ENCODE measurements at places on chromosomes 6 and 20. TPM values are rescaled to one million over a fixed set of nuclear protein-coding genes. Genes with fewer than 3 reads are reported as not detected.

GRCh38 chr6:72048080-72048479 lies 161.7 kb downstream of the RIMS1 start:
- H3K36me3 ChIP-seq, result no peaks in the 10 kb centered on the region
- H3K27ac ChIP-seq, result no peak overlapping the region
- H3K4me3 ChIP-seq, result no peak overlapping the region
- H3K27me3 ChIP-seq, result no peaks in the 10 kb centered on the region
- no peaks in the 10 kb centered on the region for H3K4me1 ChIP-seq

The C6orf15 gene
- not detected for total RNA-seq

The DNMT3B gene
- total RNA-seq, result 74.8 TPM

The ADGB gene
- total RNA-seq, result not detected

DNA sequence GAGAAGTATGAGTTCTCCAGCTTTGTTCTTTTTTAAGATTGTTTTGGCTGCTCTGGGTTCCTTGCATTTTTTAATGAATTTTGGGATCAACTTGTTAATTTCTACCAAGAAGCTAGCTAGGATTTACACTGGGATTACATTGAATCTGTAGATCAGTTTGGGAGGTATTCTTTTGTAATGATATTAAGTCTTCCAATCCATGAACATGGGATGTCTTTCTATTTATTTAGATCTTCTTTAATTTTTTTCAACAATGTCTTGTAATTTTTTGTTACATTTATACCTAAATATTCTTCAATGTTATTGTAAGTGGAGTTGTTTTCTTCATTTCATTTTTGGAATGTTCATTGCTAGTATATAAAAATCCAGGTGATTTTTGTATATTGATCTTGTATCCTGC lies 12.5 kb downstream of the PRIM2 start:
- H3K4me3 ChIP-seq, result no peak overlapping the region
- no peak for DNase-seq
- H3K36me3 ChIP-seq, result peaks cover 70% of the 10 kb centered on the region

- no peak overlapping the region for H3K27ac ChIP-seq
- no peaks in the 10 kb centered on the region for H3K4me1 ChIP-seq
- H3K36me3 ChIP-seq, result no peaks in the 10 kb centered on the region
These were observed 56.0 kb downstream of the OTOR start for GRCh38 chr20:16803965-16804792.

The ENPP4 gene
- 0.07 TPM for total RNA-seq

GRCh38 chr20:40778894-40779496 lies 90.0 kb upstream of the MAFB start:
- DNase-seq, result no peak
- no peak overlapping the region for H3K4me3 ChIP-seq
- no peaks in the 10 kb centered on the region for H3K36me3 ChIP-seq
- H3K4me1 ChIP-seq, result no peaks in the 10 kb centered on the region
- no peak overlapping the region for H3K27ac ChIP-seq

The OXT gene
- total RNA-seq, result not detected

GRCh38 chr6:159788753-159789376 lies 537 bp downstream of the TCP1 start:
- peak; percentile 48 for DNase-seq
- H3K36me3 ChIP-seq, result peaks cover 78% of the 10 kb centered on the region
- peaks cover 14% of the 10 kb centered on the region for H3K4me1 ChIP-seq
- H3K4me3 ChIP-seq, result peak overlapping the region; percentile 93
- H3K27ac ChIP-seq, result peak overlapping the region; percentile 88
- no peaks in the 10 kb centered on the region for H3K27me3 ChIP-seq

The TAB2 gene
- 23.2 TPM for total RNA-seq

The TINAG gene
- total RNA-seq, result not detected

DNA sequence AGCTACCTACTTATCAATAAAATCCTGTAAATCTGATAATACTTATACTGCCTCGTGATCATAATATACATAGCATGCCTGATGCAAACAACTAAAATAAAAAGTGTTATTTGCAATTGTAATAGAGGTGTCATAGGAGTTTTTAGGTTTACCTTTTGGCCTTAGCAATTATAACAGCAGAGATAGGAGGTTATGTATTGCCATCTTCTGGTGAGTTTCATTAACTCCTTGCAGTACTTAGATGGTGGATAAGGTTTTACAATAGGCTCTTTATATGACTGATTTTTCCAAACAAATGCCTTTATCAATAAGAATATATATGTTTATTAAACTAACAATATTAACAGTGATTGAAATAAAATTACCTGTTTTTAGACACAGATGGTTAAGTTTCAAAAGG lies 27.8 kb upstream of the MYCT1 start:
- H3K36me3 ChIP-seq, result no peaks in the 10 kb centered on the region
- no peaks in the 10 kb centered on the region for H3K27me3 ChIP-seq
- DNase-seq, result no peak
- no peak overlapping the region for H3K27ac ChIP-seq
- H3K4me3 ChIP-seq, result no peak overlapping the region

- no peak overlapping the region for H3K4me3 ChIP-seq
- peaks cover 16% of the 10 kb centered on the region for H3K4me1 ChIP-seq
- no peak overlapping the region for H3K27ac ChIP-seq
- H3K36me3 ChIP-seq, result no peaks in the 10 kb centered on the region
- DNase-seq, result no peak
These were observed 62.2 kb upstream of the MAP3K4 start for GRCh38 chr6:160929361-160929760.

The NMBR gene
- total RNA-seq, result not detected

The OR2B6 gene
- total RNA-seq, result 4.4 TPM

- no peak overlapping the region for H3K4me3 ChIP-seq
- H3K27me3 ChIP-seq, result no peaks in the 10 kb centered on the region
- no peak overlapping the region for H3K27ac ChIP-seq
- H3K36me3 ChIP-seq, result no peaks in the 10 kb centered on the region
- DNase-seq, result no peak
- H3K4me1 ChIP-seq, result no peaks in the 10 kb centered on the region
These were observed 605.4 kb upstream of the HTR1E start for GRCh38 chr6:86331919-86332318.

- no peak overlapping the region for H3K27ac ChIP-seq
- H3K36me3 ChIP-seq, result no peaks in the 10 kb centered on the region
- no peaks in the 10 kb centered on the region for H3K27me3 ChIP-seq
- DNase-seq, result no peak
- peaks cover 19% of the 10 kb centered on the region for H3K4me1 ChIP-seq
- no peak overlapping the region for H3K4me3 ChIP-seq
These were observed 30.2 kb downstream of the TRAM2 start for GRCh38 chr6:52546678-52547077.

GRCh38 chr6:17672064-17672718 lies 34.5 kb downstream of the NUP153 start:
- H3K4me1 ChIP-seq, result no peaks in the 10 kb centered on the region
- DNase-seq, result no peak
- H3K36me3 ChIP-seq, result peaks cover 92% of the 10 kb centered on the region
- H3K27ac ChIP-seq, result no peak overlapping the region
- no peak overlapping the region for H3K4me3 ChIP-seq
- no peaks in the 10 kb centered on the region for H3K27me3 ChIP-seq

GRCh38 chr6:167946007-167946406 lies 51.5 kb upstream of the KIF25 start:
- no peaks in the 10 kb centered on the region for H3K27me3 ChIP-seq
- no peak overlapping the region for H3K4me3 ChIP-seq
- no peak overlapping the region for H3K27ac ChIP-seq
- peaks cover 78% of the 10 kb centered on the region for H3K36me3 ChIP-seq

The CABLES2 gene
- total RNA-seq, result 4.2 TPM

DNA sequence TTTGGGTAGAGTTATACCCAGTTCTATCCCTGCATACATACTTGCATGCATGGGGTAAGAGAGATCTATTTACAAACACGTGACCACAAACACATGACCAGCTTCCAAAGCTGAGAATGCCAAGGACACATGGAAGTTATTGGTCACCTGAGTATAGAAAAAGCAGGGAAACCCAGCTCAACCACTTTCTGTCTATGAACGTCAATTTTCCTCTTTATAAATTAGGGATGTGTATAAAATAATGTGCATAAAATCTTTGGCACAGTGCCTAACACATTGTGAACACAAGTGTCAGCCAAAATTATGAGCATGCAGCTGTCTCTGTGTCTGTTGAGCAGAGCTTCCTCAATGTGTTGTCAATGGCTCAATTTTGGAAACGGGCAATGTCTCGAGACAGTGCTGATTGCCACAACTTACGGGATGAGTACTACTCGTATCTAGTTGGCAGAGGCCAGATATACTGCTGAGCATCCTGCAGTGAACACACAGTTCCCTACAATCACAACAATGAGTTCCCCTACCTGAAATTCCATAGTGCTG lies 44.9 kb downstream of the TPD52L1 start:
- H3K36me3 ChIP-seq, result no peaks in the 10 kb centered on the region
- H3K27me3 ChIP-seq, result no peaks in the 10 kb centered on the region
- peaks cover 12% of the 10 kb centered on the region for H3K4me1 ChIP-seq
- no peak overlapping the region for H3K27ac ChIP-seq
- no peak overlapping the region for H3K4me3 ChIP-seq
- DNase-seq, result no peak

DNA sequence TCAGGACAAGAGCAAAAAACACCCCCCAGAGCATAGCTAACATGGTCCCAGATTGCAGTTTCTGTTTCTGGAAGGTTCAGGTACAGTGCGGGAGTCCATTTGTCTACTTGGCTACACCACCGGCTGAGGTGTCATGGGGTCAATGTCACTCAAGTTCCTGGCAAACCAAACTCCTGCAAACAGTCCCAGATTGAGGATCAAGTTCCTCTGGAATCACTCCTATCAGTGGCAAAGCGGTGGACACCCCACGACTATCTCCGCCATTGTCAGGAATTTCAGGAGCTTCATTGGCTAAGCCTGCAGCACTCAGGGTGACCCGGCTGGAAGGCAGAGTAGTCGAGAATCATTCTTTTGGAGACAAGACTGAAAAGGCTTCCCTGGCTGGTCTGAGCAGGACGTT lies 41.8 kb downstream of the SLC22A1 start:
- no peaks in the 10 kb centered on the region for H3K36me3 ChIP-seq
- no peak for DNase-seq
- no peak overlapping the region for H3K27ac ChIP-seq
- H3K27me3 ChIP-seq, result peaks cover 9% of the 10 kb centered on the region

DNA sequence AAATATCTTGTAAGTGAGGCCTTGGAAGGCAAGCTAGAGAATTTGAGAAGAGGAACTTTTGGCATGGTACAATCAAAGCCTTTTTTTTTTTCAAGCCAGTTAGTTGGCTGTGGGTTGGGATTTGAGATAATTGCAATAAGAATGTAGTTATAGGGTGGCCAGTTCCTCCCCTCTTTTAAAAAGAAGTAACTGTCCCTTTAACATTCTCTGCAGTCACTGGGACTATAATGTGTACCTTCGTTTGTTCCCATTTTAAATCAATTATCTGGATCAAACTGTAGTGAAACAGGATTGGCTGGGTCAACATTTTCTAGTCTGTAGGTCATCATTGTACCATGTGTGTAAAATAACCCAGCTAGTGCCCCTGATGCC lies 212.3 kb upstream of the LAMP5 start:
- H3K4me3 ChIP-seq, result no peak overlapping the region
- H3K4me1 ChIP-seq, result no peaks in the 10 kb centered on the region
- no peak for DNase-seq

GRCh38 chr6:98107801-98108200 lies 726.6 kb upstream of the POU3F2 start:
- no peak overlapping the region for H3K4me3 ChIP-seq
- no peaks in the 10 kb centered on the region for H3K27me3 ChIP-seq
- DNase-seq, result no peak
- H3K27ac ChIP-seq, result no peak overlapping the region

The TTI1 gene
- total RNA-seq, result 44.5 TPM

- no peak for DNase-seq
- no peak overlapping the region for H3K4me3 ChIP-seq
- no peaks in the 10 kb centered on the region for H3K4me1 ChIP-seq
- no peaks in the 10 kb centered on the region for H3K36me3 ChIP-seq
- H3K27me3 ChIP-seq, result no peaks in the 10 kb centered on the region
- no peak overlapping the region for H3K27ac ChIP-seq
These were observed 314.7 kb upstream of the RSPO3 start for GRCh38 chr6:126803769-126804168.

GRCh38 chr6:33333666-33334065 lies 16.1 kb upstream of the ZBTB22 start:
- no peaks in the 10 kb centered on the region for H3K27me3 ChIP-seq
- H3K4me3 ChIP-seq, result no peak overlapping the region
- no peaks in the 10 kb centered on the region for H3K36me3 ChIP-seq
- no peak overlapping the region for H3K27ac ChIP-seq

- no peak overlapping the region for H3K4me3 ChIP-seq
- peaks cover 30% of the 10 kb centered on the region for H3K4me1 ChIP-seq
- H3K27me3 ChIP-seq, result no peaks in the 10 kb centered on the region
- H3K27ac ChIP-seq, result peak overlapping the region; percentile 57
- peaks cover 8% of the 10 kb centered on the region for H3K36me3 ChIP-seq
- peak; percentile 28 for DNase-seq
These were observed 50.0 kb downstream of the PHF20 start for GRCh38 chr20:35821807-35822242.

DNA sequence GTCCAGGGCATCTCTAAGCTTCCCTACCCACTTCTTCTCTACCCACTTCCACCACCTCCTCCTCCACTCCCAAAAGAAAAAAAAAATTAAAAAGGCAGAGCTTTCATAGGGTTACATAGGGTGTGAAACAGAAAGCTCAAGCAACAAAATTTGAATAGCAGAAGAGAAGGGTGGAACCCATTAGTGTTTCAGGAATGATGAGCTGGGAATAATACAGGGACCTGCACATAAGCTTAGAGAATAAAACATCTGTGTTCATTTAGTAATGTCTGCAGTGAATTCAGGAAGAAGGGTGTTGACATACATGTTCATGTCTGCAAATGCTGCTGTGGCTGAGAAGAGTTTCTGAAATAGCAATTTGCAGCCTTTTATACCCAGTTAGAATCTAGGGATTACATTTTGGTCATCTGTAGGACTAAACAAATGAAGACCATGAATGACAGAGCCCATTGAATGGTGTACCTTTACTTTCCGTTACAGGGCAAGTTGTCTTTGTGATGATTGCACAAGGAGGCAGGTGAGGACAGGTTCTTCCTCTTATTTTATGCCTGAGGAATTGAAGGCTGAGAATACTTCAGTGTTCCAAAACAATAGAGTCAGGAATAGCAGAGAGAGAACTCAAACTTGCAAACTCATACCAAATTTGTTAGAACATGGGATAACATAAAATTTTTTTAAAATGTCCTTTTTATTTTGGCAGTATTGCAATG lies 975.1 kb downstream of the TFAP2A start:
- no peaks in the 10 kb centered on the region for H3K27me3 ChIP-seq
- H3K4me1 ChIP-seq, result no peaks in the 10 kb centered on the region
- H3K27ac ChIP-seq, result no peak overlapping the region
- no peak overlapping the region for H3K4me3 ChIP-seq
- DNase-seq, result no peak

- DNase-seq, result no peak
- H3K27ac ChIP-seq, result peak overlapping the region; percentile 61
- no peaks in the 10 kb centered on the region for H3K36me3 ChIP-seq
- H3K27me3 ChIP-seq, result peaks cover 9% of the 10 kb centered on the region
- no peak overlapping the region for H3K4me3 ChIP-seq
- H3K4me1 ChIP-seq, result peaks cover 57% of the 10 kb centered on the region
These were observed 10.7 kb upstream of the GATA5 start for GRCh38 chr20:62486484-62486883.

The PRR18 gene
- not detected for total RNA-seq

Measured in K562 (cell line).